ENCODE measurements at places on chromosomes 6 and 20.

GRCh38 chr6:20610636-20611370, 76.5 kb downstream of the CDKAL1 start:
- DNase-seq, result no peak

- no peak for DNase-seq
Observed at GRCh38 chr6:133871131-133871530, 17.8 kb upstream of the TCF21 start.

DNA sequence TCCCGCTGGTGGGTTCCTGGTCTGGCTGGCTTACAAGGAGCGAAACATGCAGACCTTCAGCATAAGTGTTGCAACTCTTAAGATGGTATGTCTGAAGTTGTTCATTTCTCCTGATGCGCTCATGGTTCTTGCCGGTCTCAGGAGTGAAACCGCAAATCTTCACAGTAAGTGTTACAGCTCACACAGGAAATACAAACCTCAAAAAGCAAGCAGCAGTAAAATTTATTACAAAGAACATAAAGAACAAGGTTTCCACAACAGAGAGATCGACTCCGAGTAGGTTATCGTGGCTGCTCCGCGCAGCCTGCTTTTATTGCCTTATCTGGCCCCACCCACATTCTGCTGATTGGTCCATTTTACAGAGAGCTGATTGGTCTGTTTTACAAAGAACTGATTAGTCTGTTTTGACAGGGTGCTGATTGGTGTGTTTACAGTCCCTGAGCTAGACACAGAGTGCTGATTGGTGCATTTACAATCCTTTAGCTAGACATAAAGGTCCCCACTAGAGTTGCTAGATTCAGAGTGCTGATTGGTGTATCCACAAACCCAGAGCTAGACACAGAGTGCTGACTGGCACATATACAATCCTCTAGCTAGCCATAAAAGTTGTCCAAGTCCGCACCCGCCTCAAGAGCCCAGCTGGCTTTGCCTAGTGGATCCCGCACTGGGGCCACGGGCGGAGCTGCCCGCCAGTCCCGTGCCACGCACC, 39.2 kb downstream of the TRIM27 start:
- DNase-seq, result no peak

GRCh38 chr6:134750669-134751068, 199.2 kb downstream of the ALDH8A1 start:
- no peak for DNase-seq

GRCh38 chr6:154606457-154606856, 96.0 kb upstream of the CNKSR3 start:
- peak; percentile 73 for DNase-seq

- DNase-seq, result no peak
Observed at GRCh38 chr6:88211446-88211845, 45.3 kb upstream of the CNR1 start.

DNA sequence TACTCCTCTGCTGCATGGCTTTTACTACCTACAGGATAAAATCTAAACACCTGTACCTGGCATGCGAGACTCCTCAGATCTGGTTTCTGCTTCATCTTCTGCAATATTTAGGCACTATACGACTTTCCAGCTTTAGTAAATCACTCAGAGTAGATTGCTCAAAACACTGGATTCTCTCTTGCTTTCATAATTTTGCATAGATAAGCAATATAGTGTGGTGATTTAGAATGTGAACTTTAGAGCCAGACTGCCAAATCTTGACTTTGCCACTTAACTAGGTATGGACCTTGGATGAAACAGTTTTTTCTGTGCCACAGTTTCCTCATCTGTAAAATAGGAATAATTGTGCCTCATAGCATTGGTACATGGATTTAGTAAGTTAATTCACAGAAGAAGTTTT, 28.9 kb downstream of the CEP57L1 start:
- DNase-seq, result no peak

DNA sequence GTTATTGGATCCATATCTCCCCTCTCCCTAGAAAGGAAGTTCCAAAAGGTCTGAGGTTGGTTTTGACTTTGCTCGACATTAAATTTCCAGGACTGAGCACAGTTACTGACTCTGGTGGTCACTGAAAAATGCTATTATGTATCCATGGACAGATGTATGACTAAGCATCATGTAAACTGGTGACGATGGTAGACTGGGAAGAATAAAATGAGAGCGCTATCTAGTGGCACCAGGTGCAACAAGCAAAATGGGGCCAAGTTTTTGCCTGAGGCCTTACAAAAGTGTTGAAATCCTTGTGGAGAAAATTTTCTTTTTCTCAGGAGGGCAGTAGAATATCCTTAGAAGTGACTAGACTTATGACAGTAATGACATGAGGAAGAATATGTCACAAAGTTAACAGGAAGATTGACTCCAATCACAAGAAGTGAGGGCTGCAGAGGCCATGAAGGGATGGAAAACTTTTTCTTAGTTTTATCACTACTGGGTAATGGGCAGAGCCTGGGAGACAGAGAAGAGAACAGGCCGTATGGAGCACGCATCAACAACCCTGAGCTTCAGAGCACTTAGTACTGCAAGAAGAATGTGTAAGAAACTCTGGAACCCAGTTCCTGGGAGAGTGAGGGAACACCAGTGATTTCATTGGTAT, 88.9 kb upstream of the ELOVL5 start:
- DNase-seq, result peak; percentile 33

- DNase-seq, result no peak
Observed at GRCh38 chr20:5779071-5779900, 29.1 kb downstream of the SHLD1 start.

DNA sequence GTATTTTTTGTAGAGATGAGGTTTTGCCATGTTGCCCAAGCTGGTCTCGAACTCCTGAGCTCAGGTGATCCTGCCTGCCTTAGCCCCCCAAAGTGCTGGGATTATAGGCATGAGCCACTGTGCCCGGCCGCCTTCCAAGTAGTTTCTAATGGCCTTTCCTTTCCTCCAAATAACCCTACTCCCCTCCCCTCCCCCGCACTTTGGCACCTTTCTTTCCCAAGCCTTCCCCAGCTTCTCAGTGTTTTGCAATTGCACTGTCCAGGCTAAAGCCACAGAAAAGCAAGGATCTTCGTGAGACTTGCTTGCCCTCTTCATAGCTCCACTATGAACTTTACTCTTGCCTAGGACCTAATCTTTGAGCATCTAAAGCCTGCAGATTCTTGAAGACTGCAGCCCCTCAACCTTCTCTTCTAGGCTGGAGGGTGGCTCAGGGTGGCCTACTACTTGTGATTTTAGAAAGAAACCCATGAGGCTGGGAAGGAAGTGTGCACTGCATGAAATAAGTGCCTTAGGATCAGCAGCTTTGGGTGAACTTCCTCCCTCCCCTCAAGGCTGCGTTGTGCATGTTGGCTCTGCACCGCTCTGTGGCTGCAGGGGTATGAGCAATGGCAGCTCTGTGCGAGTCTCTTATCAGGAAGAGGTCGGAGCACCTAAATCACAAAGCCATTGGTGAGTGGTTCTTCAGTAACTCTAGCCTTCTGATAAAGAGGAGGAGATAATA, 152.4 kb upstream of the SNX9 start:
- no peak for DNase-seq

DNA sequence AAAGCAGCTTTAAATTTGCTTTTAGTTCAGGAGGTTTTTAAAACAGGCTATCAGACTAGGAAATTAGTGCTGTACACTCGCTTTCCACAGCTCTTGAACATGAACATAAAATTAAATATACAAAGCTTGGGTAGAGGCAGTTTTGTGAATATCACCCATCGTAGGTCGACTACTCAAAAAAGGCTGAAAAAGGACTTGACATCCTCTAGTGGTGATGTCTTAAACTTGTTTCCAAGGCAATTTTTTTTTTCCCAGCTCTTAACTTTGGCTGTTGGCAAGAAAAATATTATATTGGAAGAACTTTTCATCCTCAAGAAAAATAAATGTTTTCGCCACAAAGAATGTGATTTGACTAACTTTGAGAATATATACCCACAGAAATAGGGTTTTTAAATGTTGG, 2.9 kb downstream of the MAP7 start:
- DNase-seq, result peak; percentile 42

DNA sequence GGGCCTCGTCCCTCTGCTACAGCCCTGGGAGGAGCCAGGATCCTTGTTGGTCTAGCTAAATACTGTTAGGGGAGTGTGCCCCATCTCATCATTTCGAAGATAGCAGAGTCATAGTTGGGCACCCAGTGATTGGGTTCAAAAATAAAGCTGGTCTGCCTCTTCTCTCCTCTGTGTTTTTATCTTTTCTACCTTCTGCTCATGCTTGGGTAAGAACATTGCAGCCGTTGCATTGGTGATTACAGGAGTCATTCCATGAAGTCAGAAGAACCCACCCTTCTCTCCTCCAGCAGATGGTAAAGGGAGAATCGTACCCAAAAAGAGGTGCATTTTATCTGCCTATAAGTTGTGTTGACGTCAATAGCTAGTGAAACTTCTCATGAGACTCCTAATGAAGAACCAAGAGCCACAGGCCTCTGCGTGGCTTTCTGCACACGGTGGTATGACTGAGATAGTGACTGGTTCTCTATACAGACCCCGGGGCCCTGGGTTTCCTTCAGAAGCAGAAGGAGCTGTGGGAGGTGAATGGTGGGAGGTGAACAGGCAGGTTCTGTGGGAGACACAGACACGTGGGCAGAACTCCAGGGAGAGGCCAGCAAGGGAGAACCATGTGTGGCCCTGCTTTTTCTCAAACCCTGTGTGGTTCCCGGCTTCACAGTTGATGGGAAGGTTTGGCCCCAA, 5.7 kb upstream of the FAM209A start:
- no peak for DNase-seq

GRCh38 chr6:38337819-38338465, 301.8 kb downstream of the BTBD9 start:
- no peak for DNase-seq

DNA sequence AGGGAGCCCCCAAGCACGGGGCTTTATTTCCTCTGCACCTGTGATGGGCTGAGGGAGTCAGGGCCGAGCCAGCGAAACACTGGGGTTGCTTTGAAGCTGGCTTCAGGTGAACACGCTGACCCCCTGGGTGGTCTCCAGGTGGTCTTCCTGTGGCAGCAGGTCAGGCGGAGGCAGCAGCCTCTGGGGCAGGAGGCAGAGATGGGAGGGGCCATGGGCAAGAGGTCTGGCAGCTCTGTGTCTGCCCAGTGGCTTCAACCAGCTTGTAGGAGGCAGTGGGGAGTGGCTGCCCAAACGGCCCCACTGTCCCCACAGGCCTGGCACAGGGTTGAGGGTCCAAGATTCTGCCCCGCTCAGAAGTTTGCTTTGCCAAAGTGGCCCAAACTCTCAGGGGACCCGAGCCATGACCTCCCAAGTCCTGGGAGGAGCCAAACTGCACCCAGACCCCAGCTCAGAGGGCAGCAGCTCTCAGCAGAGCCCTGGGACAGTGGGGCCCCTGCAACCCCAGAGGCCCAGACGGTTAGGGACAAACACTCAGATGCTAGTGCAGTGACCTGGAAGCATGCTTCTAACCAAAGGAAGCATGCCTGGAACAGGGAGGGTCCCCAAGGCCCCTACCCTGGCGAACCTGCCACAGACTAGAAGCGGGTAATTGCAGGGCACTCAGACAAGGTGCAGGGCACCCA, 15.3 kb downstream of the NTSR1 start:
- no peak for DNase-seq

DNA sequence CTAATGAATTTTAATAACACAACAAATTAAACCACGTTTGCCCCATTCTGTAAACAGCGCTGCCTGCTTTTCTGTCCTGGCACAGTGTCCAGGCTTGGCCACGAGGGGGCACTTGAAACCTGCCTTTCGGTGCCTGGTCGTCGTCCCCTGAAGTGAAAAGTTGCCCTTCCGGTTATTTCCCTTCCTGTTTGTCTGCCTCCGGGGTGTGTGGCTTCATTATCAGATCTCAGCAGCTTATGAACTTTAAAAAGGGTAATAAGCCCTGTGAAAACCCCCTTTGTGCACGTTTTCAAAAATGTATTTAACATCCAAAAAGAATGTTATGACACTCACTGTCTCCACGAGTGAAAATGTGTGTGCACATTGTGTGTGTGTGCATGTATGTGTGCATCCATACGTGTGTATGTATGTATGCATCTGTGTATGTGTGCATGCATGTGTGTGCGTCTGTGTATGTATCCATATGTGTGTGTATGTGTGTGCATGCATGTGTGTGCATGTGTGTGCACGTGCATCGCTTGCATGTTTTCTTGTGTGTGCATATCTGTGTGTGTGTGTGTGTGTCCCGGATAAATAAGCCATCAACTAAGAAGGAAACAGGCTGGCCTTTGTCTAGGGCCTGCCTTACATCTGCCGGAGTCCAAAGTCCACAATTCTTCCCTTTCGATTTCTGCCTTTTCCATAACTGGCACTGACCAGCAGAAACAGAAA, 358.4 kb downstream of the THBS2 start:
- peak; percentile 92 for DNase-seq

GRCh38 chr20:3000852-3001523, 42.4 kb upstream of the GNRH2 start:
- DNase-seq, result peak; percentile 69

- DNase-seq, result no peak
Observed at GRCh38 chr6:3919130-3919628, 70.0 kb downstream of the FAM50B start.

DNA sequence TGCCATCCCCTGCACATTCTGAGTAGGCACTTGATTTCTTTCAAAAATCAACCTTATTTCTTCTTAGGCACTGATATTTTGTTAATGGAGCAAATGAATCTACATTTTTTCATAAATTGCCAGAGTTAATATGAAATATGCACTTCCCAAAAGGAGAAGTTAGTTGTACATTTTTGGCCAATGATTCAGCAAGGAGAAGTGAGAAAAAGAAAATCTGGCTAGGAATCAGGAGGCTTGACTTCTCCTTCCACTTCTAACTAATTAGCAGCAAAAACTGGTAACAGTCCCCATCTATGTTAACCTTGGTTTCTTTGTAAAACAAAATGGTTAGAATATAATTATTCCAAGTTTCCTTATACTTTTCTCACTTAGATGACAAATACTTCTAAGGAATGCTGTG, 7.0 kb upstream of the DSE start:
- DNase-seq, result no peak

GRCh38 chr6:79249136-79249535, 14.7 kb upstream of the HMGN3 start:
- no peak for DNase-seq

- no peak for DNase-seq
Observed at GRCh38 chr20:50870561-50871161, 60.6 kb downstream of the ADNP start.

DNA sequence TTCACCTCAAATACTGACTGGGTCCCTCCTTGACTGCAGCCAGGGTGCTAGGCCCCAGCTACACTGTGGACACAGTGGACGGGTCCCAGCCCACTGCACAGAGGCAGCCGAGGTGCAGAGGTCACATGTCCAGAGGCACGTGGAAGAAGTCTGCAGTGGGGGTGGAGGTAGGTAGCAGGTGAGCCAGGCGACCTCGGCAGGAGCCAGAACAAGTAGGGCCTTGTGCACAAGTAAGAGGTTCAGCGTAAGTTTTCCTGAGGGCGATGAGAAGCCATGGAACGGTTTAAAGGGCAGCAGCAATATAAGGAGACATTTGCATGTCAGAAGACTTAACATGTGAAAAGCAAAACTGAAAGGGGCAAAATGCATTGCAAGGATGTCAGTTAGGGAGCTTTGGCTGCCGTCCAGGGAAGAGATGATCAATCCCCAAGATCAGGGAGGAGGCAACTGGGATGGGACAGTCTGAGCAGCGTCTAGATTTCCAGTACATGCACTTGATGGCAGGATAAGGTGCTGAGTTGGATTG, 49.7 kb upstream of the SNX9 start:
- no peak for DNase-seq

GRCh38 chr6:68651011-68651985, 16.2 kb downstream of the ADGRB3 start:
- no peak for DNase-seq

GRCh38 chr6:42961020-42961470, 491 bp downstream of the GNMT start:
- no peak for DNase-seq

GRCh38 chr6:69704916-69705315, 91.9 kb downstream of the LMBRD1 start:
- no peak for DNase-seq

GRCh38 chr6:160027076-160027475, 58.2 kb downstream of the IGF2R start:
- no peak for DNase-seq

All from GM13977 (cell line).